Stimulated activated naive CD4-positive, alpha-beta T cell (primary cell): ENCODE measurements at places on chromosomes 2 and 18.

- DNase-seq = no peak
Measured at GRCh38 chr2:176680916-176681516, 411.8 kb downstream of the MTX2 start.

- peak; percentile 16 for DNase-seq
Measured at GRCh38 chr18:79246309-79247108, 149.2 kb upstream of the NFATC1 start.

DNA sequence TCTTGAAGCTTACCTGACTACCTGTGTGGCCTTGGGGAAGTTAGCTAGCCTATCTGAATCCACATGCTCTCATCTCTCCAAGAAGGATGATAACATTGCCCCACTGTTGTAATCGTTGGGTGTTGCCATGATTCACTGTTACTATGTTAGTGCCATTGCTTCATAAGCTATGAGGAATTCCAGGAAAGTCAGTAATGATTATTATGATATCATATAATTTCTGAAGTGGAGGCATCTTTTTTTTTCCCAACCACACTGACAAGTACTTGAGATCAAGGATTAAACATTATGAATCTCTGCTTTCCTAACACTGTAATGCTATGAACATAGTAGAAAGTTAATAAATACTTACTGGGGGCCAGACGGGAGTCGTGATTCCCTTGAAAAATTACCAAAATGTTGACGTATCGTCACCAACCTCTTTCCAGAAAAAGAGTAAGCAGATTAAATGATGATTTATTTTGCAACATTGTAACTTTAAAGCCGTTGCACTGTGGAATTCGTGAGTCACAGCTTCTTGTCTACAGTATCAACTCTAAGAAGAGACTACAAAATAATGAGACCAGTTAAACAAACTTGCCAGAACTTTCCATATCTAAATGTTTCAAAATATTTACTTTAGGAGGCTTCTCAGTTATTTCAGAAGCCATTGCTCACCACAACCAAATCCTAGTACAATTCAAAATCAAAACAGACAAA is 459.9 kb downstream of the PIK3C3 start:
- no peak for DNase-seq

DNA sequence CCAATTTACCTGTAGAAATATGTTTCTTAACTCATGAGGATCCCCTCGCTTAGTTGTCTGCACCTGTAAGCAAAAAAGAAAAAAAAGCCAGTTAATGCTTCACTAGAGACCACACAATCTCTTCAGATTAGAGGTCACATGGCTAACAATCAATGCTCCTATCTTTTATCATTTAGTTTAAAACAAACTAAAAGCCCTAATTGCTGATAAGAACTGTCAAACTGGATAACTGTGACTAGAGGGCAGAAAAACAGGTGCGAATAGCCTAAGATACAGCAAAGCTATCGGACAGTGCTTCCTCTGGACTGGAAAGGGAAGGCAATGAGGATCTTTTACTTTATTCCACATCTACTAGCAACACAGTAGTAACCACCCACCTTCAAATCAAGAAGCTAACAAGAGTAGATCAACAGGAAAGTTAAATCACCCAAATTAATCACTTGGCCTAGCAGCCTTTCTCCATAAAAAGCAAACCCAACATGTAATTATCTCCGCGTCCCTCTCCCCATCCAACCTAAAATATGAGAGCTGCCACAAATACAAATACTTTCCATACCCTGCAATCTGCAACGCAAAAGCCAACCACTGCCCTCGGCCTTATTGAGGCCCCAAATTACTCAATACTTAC is 734 bp downstream of the SLC25A12 start:
- no peak for DNase-seq

DNA sequence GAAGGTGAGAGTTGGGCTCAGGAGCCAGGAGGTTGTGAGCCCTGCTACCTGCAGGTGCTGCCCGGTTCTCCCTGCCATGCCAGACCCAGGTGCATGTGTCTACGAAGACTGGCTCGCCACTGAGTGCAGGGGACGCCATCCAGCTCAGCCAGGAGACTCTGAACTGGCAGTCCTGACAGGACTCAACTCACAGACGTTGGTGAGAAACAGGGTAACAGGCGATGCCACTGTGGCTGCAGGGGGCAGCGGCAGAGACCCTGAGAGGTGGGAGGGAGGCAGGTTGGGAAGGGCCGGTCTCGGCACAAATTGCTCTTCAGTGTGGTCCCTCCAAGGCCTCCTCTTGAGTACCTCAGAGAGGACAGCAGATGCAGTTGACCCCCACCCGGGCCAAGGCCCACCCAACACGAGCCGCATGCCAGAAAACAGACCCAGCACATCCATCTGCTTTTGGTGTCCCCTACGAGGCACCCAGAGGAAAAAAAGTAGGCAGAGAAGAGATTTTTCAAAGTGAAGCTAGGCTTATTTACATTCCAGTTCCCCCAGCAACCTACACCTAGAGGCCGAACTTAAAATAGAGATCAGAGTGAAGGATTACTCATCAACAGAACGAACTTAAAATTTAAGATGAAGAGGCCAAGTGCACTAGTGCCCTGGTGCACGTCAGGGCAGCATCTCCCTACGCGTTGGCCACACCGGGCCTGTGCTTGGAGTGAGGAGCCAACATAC is 184.8 kb downstream of the SEPTIN10 start:
- DNase-seq = no peak

DNA sequence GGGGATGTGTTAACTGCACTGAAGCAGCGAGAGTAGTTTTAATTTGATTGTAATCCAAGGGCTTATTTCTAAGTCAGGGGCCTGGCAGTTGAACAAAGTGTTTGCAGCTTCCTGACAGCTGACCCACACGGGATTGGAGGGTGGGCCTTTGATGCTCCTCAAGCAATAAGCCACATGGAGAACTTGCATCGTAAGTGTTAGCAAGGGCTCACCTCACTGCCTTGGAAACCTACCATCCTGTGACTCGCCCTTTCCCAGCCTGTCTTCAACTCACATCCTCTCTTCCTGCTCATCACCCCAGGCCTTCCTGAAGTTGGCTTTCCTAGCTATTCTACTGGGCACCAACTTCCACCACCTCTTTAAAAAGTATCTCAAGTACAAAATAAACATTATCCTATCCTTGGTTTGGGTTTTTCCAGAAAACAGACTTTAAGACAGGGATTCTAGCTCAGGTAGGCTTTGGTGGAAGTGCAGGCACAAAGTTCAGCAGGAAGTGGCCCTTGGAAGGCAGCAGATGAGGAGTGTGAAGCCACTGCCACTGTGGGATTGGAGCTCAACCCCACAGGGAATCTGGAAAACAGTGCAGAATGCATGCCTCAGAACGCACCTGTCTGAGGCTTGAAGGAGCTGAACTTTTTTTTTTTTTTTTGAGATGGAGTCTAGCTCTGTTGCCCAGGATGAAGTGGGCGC is 31.6 kb downstream of the B3GNT2 start:
- DNase-seq = no peak

GRCh38 chr2:160615706-160616105 is 122.1 kb upstream of the RBMS1 start:
- DNase-seq = no peak

- DNase-seq = no peak
Measured at GRCh38 chr2:118823633-118824032, 23.8 kb downstream of the EN1 start.

GRCh38 chr2:8178911-8179310 is 502.9 kb upstream of the ID2 start:
- no peak for DNase-seq

DNA sequence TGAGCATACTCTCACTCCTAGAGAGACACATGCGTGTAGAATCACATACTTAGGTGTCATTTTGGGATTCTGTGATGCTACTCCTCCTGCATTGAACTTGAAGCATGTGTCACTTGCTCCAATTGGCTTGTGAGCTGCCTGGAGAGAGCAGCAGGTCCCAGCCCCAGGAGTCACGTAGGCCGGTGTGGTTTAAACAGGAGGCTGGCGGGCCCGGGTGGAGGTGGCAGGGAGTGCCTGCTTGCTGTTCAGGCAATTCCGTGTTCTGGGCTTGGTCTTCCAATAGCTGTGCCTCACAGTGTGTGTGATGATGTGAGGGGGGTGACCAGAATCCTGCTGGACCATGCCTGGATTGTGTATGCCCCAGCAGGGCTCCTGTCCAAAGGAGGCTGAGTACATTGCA is 51.0 kb downstream of the ZNF236 start:
- DNase-seq = no peak

- DNase-seq = no peak
Measured at GRCh38 chr2:47198985-47199451, 43.9 kb upstream of the STPG4 start.

DNA sequence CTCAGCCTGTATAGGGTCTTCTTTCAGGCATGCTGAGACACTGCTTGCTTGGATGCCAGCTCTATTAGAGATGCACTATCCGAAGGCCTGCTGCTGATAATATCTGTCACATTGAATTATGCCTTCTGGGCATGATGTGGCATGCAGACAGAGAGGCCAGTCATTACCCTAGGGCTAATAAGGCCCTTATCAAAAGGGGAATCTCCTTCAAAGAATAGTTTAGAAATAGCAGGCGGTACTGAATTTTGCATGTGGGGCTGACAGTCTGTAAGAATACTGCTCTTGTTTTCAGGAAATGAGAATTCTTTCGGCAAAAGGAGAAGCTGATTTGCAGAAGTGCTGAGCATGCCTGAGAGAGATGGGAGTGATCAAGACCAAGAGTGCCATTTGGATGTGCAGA is 13.1 kb upstream of the LHCGR start:
- no peak for DNase-seq

- no peak for DNase-seq
Measured at GRCh38 chr2:2528846-2529245, 197.8 kb upstream of the MYT1L start.

DNA sequence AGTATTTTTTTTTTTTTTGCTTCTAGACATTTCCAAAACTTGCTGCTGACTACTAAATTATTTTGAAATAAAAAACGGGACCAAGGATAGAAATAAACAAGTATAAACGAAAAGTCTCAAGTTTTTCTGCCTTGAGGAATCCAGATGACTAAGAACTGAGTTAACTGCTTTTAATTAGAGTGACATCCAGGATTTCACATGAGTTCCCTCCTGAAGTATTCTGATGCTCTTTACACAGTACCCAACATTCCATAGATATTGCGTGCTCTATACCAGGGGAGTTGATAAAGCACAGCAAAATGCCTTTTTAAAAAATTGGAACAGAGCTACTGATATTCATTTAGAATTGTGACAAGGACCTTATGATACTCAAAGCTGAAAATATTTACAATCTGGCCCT is 618.0 kb downstream of the CCDC85A start:
- DNase-seq = no peak

DNA sequence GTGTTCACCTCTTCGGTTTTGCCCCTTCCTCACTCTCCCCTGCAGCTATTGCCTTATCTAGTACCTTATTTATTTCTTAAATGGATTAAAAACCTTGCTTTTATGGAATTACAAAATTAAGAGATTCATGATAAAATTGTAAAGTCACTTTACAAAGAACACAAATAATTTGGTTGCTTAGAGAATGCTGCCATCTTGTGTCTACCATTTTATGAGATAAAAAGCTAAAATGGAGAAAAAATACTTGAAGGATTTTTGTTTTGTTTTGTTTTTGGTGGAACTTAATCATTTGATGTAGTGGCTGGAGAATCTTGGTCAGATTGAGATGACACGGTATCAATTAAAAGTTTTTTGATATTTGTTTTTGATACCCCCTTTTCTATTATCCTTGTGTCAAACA is 69.6 kb downstream of the R3HDM1 start:
- peak; percentile 9 for DNase-seq

DNA sequence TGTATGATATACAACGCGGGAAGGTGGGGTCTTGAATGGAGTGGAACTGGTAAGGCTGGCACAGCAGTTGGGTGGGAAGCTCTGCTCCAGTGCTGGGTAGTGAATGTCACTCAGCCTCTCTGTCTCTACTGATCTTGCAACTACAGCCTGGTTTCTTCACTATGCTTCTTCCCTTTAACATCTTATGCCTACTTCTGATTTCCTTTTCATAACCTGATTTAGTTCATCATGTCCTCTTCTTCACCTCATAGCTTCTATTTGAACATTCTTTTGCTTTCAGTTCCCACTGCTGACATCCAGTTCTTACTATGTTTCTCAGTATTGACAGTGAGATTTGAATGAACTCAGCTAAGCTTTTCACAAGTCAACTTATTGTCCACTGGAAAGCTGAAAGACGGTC is 286.2 kb downstream of the ARL6IP6 start:
- DNase-seq = no peak

GRCh38 chr2:63604666-63605065 is 15.9 kb downstream of the MDH1 start:
- DNase-seq = no peak

- DNase-seq = no peak
Measured at GRCh38 chr18:35642802-35643201, 61.3 kb downstream of the GALNT1 start.

DNA sequence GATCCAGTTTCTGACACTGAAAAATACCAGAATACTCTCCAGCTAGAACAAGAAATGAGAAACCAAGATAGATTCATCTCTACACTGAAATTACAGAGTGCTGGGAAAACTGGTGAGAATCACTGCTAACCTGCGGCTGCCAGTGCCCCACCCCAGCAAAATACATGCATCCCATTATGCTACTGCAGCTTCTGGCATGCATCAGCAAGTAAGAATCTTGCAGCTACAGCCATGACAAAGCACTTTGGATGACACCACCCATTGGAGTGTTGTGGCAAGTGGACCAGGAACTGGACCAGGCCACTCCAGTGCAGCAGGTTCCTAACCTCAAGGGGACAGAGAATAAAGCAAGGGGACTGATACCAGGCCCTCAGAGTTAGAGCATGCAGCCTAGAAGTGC is 378.8 kb upstream of the ETAA1 start:
- no peak for DNase-seq

GRCh38 chr2:191029280-191029950 is 15.4 kb upstream of the STAT1 start:
- peak; percentile 16 for DNase-seq

- DNase-seq = no peak
Measured at GRCh38 chr2:13576406-13577036, 859.8 kb downstream of the TRIB2 start.

DNA sequence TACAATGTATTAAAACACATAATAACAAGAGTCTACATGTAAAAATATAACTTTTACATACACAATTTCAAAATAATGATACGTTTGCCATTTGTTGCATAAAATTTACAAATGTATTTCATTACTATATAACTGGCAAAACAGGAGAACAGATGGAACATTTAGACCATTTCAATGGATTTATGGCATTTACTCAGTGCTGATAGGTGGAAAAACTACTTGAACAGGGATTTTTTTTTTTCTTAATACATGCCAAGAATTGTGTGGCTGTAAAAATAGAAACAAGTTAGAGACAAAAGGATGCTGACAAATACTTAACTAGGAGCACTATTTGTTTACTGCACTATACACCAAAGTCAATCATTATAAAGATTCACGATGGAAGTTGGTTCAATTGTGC is 266.8 kb upstream of the CCDC68 start:
- DNase-seq = no peak

DNA sequence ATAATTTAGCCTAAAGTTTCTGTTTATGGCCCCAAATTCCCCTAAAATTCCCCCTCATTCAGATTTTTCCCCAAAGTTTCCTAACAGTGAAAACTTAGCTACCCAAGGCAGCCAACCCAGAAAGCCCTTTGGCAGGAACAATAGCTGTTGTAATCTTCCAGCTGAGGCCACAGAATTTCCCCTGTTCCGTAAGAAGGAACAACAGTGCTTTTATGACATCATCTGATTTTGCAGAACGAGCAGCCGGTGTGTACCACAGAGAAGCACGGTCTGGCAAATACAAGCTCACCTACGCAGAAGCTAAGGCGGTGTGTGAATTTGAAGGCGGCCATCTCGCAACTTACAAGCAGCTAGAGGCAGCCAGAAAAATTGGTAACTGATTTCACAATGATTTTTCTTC is 6.3 kb downstream of the TNFAIP6 start:
- DNase-seq = no peak
